ENCODE measurements at places on chromosomes 2 and 18. TPM values are rescaled to one million over a fixed set of nuclear protein-coding genes. Genes with fewer than 3 reads are reported as not detected.

GRCh38 chr2:159118115-159118858 lies 149.8 kb downstream of the TANC1 start:
- peak; percentile 87 for DNase-seq

Gene LRATD1
- not detected for total RNA-seq

DNA sequence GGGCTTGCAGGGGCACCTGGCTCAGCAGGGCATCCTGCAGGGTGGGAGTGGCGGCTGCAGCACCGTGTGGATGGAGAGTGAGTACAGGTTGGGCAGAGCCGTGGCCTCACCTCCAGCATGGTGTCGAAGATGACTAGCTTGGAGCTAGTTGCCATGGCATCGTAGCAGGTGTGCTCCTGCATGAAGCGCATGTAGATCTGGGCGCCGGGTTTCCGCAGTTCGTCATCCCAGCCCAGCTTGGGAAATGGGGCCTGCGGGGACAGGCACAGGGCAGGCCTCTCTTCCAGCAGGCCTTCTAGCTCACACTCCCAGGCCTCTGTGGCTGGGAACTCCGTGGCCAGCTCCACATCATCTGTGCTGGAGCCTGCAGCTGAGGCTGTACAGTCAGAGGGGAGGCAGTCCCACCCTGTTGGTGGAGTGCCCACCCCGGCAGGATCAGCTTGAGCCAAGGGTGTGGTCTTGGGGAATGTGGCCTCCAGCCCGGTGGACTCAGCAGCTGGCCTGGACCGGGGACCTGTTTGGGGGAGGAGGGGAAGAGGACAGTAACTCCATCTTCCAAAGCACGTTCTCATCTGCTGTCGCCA lies 1.6 kb downstream of the PRKAG3 start:
- no peak for DNase-seq

DNA sequence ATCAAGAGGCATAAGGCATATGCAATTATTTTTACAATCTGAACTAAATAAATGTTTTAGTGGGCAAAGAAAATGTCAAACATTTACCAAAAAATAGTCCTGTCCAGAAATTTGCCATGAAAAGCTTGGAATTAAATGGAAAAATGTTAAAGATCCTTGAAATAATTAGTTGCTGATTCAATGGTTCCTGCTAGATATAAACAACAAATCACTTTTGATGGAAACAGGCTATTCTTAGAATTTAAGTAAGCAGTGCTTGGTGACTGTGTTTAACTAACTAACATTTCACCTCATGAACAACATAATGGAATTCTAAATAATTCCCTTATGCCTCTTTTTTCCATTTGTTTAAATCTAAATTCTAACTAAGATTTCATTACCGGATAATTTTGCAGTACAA lies 3.9 kb downstream of the RND3 start:
- no peak for DNase-seq

DNA sequence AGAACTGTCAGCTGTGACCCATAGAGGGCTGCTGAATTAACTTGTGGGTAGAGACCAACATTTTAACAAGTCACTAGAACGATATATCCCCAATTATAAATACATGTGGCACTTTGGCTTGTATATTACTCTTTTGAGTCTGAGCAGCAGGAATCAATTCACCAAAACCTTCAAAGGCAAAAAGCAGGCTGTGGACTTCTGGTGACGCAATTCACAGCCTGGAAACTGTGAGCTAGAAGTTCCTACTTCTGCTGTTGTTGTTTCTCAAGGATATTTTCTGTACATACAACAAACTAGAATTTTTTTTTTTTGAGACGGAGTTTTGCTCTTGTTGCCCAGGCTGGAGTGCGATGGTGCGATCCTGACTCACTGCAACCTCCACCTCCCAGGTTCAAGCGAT lies 37.3 kb downstream of the PTCD3 start:
- DNase-seq = no peak

DNA sequence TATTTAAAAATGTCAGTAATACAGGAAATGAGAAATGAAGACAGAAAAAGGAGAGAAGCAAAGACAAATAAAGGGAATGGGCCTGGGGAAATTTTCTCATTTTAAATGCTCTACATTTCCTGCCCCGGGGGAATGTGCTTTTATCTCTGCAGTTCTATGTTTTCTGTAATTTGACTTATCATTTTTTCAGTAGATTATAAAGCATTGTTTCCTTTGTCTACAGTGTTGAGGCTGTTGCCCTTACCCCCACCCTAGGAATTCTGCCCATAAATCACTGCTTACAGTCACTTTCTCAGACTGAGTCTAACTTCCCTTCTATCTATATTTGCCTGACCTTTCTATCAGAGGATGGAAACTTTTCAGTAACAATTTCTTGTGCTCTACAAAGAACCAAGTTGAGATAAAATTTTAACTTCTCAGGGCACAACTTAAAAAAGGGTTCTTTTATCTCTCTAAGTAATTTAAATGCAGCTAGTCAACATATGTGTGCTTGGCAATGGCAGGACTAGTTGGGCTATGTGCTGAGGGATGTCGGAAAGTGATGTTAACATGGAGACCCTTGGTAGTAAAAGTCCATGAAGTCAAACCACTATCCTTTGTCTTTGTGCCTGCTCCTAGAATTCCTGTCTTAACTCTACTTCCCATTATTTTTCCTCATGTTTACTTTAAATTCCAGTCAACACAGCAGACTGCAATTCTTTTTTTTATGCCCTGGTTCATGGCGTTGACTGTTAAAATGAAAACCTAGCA lies 146.5 kb upstream of the MMADHC start:
- DNase-seq = no peak

DNA sequence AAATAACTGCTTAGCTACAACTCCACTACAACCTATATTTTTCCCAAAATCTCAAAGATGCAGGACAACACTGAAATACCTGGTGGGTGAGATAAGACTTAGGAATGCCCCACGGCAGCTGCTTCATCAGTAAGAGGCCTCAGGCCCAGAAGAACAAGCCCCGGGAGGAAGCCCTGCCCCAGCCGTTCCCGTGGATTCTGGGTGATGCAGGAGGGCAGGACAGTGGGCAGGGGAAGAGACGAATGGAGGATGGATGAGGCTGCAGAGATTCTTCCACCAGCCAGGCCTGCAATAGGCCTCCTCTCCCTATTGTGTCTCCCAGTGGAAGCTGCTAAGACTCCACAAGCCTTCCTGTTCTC lies 197.9 kb upstream of the HDAC4 start:
- DNase-seq = no peak

Gene C1QL2
- not detected for total RNA-seq

Gene SLC8A1
- total RNA-seq = not detected

Gene TMX3
- total RNA-seq = 69.2 TPM

DNA sequence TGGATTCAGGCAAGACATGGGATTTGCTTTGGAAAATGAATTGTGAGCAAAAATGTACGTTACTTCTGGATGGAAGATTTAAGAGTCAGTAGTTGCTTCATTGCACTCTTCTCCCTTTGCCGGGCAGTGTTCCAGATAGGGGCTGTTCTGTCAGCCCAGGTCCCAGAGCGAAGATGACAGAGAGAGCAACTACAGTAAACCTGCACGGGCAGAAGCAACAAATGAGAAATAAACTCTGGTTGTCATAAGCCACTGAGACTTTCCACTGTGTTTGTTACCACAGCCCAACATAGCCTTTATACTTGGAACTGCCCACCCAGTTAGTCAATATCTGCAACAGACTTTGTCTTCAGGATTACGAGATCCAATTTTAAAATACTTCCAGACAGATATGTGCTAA lies 83.3 kb downstream of the CACNB4 start:
- no peak for DNase-seq
